Dermis microvascular lymphatic vessel endothelial cell (primary cell): ENCODE measurements at places on chromosomes 12 and 14. TPM values are rescaled to one million over a fixed set of nuclear protein-coding genes. Genes with fewer than 3 reads are reported as not detected.

- no peak for DNase-seq
Observed at GRCh38 chr14:51443195-51444018, 203.4 kb downstream of the TMX1 start.

DNA sequence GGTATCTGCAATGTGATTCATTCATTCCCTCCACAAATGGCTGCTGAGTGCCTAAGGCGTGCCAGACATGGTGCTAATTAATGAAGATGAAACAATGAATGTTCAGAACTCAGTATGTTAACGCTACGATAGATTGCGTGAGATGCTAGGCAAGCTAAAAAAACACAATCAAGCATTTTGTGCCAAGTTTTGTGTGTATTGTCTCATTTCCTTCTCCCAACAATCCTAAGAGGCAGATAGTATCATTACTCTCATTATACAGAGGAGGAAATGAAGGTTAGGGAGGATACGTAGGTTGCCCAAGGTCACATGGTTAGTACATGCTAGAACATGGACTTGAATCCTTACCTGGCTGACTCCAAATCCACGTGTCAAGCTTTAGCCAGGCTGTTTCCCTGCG lies 264.4 kb downstream of the EFCAB11 start:
- no peak for DNase-seq

DNA sequence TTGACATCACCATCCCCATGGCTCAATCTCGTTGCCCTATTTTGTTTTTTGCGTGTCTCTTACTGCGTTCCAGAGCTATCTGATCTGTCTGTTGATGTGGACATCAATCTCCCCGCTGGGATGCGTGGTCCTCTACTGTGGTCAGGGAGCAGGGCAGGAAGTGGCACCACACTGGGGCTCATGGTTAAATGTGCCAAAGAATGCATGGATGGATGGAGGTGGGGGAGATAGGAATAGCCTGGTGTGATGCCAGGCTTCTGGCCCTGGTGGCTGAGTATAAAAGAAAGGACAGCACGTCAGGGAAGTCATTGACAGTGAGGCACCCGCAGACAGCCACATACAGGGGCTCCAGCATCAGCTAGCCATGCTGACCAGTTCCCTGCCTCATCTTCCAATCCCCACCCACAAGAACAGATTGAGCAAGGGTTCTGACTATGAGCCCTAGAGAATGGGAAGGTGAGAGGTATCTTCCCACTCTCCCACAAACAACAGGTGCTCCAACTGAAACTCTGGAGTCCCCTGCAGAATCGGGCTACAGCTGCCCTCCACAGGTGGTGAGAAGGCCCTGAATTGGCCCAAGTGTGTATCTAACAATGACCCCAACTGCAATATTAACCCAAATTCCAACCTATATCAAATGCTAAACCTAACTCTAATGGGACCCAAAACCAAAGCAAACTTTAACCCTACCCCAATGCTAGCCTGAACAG lies 2.7 kb upstream of the BEGAIN start:
- DNase-seq: no peak

GRCh38 chr12:91947459-91947858 lies 198.2 kb downstream of the BTG1 start:
- no peak for DNase-seq

- no peak for DNase-seq
Observed at GRCh38 chr14:83757916-83758315, 1772.0 kb upstream of the FLRT2 start.

DNA sequence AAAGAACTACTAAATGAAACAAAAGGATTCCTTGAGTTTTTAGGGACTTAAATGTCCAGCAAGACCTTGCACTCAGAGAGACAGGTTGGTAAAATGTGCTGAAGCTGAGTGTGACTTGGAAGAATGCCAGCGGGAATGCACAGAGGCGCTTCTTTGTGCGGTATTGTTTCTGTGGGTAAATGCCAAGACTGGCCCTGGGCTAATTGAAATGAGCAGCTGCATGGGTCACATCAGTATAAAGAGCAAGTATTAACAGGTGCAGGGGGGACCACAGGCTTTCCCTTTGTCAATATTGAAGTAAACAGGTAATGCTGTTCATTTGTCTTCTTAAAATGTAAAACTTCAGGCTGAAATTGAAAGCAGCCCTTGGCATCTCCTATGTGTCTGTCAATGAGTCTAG lies 74.3 kb downstream of the LMO3 start:
- no peak for DNase-seq

RHOF gene
- 2.3 and 2.5 TPM in 2 replicates for total RNA-seq

DNA sequence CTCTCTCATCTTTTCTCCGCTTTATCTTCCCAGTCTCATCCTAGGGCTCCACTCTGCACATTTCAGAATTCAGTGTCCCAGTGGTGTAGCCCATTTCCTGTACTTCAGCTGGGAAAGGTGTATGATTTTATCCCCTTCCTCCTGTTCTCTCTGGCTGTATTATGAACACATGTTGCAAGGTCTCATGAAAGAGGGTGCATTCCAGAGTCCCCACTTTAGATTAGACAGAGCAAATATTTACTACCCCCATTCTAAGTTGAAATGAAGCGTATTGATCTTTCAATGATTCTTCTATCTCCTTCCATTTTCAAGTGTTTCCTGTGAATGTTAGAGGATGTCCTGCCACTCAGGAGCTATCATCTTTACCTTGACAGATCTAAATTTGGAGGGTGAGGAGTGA lies 123.2 kb downstream of the WIF1 start:
- DNase-seq: no peak

DNA sequence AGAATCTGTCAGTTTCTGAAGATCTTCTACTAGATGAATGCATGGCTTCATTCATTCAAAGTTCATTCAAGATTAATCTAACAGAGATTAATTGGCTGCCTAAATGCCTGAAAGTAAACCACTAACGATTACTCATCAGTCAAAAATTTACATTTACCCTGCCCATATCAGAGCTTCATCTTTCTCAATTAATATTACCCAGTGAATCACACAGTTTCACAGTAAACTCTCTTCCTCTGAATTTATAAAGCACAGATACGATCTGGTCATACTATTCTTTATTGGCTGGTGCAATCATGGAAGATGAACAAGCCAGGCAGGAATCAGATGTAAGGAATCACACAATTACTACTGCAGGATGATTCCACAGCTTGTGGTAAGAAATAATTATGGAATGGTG lies 377.7 kb downstream of the SLC16A7 start:
- DNase-seq: no peak

- no peak for DNase-seq
Observed at GRCh38 chr12:27899151-27899661, 73.3 kb downstream of the PTHLH start.

GRCh38 chr12:93109551-93110203 lies 180.6 kb upstream of the EEA1 start:
- no peak for DNase-seq

SYT1 gene
- total RNA-seq: 3.6 and 6.3 TPM in 2 replicates

- no peak for DNase-seq
Observed at GRCh38 chr14:50697659-50698290, 29.7 kb upstream of the SAV1 start.

DNA sequence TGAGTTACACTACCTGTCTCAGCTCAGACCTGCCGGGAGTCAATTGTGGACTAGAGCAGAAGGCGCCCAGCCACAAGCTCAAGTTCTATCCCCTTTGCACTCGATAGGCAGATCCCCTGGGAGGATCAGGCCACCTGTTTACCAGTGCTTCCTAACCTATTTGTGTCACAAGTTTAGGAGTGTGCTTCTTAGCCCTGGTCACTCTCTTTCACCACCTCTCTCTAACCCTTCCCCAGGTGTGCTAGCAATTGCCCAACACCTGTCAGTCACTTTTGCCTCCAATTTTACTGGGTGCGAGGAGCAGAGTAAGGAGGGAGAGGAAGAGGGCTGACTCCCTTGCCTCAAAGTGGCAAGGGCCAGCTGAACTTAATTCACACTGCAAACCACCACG lies 745 bp upstream of the NAA30 start:
- no peak for DNase-seq

DNA sequence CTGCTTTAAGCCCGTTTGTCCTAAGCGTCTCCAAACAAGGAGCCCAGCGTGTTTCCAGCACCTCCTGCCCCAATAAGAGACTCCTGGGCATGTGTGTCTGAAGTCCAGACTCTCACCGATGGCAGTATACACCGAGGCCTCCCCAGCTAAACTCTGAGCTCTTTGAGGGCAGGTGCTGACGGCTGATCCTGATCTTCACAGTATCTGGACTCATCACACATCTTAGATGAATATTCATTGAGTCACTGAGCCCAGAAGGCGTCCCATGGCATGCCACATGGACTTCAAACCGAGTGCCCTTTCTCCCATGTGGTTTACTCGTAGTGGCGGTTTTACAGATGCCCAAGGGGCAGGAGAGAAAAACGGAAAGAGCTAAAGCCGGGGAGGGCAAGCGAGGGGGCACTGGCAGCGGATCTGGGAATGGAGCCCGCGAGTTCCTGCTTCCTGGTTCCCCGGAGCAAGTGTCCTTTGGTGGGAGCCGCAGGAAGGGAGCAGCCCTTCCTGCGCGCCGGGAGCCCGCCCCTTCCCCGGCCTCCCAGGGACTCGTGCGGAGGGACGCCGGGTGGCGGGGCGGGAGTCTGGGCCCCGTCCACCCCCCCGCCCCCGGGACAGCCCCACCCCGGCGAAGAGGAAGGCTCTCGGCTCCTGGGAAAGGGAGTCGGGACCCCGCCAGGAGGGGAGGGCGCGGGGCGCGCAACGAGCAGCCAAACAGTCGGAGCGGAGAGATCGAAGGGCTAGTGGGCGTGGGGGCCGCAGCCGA lies 585 bp upstream of the TEAD4 start:
- DNase-seq: no peak

DNA sequence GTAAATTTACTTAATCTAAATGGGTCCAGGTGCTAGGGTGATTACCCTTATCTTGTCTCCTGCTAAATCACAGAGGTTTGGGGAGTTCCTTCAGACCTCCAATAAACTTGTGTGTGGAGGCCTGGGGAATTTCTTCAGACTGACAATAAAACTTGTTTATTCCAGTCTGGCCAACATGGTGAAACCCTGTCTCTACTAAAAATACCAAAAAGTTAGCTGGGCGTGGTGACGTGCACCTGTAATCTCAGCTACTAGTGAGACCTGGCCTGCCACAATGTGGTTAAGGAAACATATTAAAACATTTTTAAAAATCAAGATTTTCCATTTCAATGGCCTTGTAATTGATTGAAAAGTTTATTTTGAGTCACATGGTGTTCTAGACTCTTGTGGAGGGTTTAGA lies 126.9 kb upstream of the FGD4 start:
- DNase-seq: no peak

BDKRB1 gene
- total RNA-seq: not detected in 2 replicates

DNA sequence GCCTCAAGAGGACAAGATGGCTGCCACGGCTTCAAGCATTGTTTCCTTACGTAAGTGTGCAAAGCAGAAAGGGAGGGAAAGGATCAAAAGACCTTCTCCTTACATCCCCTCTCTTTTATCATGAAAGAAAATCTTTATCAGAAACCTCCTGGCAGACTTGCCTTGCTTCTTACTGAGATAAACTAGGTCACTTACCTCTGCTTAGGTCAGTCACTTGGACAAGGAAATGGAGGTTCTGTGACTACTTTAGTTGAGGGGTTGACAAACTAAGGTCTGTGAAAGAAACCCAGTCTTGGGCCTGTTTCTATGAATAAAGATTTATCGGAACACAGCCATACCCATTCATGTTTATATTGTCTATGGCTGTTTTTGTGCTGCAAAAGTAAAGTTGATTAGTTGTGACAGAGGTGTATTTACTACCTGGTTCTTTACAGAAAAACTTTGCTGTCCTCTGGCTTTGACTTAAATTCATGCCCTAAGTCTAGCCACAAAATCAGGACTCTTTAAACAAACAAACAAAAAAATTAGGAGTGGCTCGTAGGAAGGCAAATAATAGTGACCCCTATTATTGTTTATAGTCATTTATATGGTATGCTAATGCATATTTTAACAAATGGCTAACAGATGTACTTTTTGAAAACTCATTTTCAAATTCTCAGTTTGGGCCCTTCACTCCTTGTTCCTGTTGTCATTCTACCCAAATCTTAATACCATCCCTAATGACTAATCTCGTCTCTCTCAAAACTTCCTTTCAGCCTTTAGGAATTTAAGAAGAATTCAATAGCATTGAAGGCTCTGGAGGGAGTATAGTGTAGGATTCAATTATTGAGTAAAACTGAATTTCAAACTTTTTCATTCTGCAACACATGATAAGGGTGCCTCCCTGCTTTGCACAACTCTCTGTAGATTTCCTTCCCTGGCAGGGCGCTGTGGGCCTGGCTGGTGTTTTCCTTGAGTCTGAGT lies 42.0 kb upstream of the ATP2B1 start:
- DNase-seq: no peak

DNA sequence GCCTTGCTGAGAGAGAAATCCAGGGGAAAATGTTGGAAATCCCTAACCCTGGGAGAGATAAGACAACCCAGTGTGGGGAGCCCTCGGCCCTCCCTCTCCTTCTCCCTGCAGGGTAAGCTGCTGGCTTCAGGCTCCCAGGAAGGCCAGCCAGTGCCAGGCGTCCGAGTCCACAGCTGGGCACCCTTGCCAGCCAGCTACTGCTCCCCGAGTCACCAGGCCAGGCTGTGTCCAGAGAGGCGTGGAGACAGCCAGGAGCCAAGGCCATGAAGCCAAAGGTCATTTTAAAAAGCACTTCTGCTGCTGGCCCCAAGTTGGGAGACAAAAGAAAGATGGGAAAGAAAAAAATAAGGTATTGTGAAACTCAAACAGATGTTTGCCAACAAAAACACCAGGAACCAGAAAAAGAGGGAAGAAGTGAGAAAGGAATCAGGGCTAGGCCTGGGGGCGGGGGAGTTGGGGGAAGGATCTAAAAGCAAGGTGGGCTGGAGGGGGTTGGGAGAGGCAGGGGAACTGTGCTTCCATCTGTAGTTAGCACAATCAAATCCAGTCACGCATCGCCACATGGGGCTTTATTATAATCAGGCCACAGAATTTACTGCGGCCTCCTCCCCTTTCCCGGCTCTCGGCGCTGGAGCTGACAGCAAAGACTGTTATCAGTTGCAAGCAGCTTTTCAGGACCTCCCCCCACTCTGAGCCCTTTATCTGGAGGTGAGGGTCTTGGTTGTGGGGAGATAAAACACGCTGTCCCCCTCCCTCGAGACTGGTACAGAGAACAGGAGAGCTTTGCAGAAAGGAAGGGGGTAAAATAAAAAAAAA lies 33.5 kb downstream of the RBM19 start:
- no peak for DNase-seq

DNA sequence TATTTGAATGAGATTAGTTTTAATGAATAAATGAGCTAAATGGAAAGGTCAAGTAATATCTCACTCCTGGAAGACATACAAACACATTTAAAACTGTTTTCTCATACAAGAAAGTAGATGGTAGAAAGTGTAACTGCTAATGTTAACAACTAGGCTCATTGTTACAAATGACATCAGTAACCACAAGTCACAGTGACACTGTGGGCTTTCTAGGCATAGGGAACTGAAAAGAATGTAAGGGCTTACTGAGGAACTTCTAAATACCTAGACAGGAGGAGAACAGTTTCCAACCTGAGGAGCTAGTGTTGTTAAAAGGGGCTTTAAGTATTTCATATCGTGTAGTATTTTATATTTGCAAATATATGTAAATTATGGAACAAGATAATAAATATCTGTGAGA lies 17.5 kb upstream of the ERGIC2 start:
- DNase-seq: no peak

SERPINA10 gene
- not detected in 2 replicates for total RNA-seq

DNA sequence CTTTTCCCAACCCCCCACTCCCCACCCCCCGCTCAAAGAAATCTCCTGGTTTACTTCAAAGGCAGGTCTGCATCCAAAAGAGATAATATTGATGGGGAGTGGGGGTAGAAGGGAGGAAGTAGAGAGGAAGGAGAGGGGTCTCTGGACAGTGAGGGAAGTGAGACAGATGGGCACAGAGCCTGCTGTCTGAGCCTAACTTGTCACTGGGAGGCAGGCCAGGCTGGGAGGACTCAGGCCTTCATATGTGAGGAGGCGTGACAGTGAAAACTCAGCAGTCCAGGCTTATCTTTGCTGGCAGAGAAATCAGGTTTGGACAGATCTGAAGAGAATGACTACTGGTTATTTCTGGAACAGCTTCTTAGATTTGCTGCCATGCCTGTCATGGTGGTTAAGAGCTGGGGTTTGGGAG lies 192.3 kb downstream of the NUAK1 start:
- no peak for DNase-seq
